A172 (cell line): ENCODE measurements at places on chromosomes 3 and 15. TPM values are rescaled to one million over a fixed set of nuclear protein-coding genes. Genes with fewer than 3 reads are reported as not detected.

Gene AADACL2
- not detected in 2 replicates for total RNA-seq

Gene ZSCAN29
- 3.4 and 6.6 TPM in 2 replicates for total RNA-seq

Gene DUOXA2
- not detected in 2 replicates for total RNA-seq

Gene HHATL
- not detected in 2 replicates for total RNA-seq

- peak; percentile 71 for DNase-seq
Measured at GRCh38 chr3:154791611-154792010, 288.5 kb upstream of the MME start.

- DNase-seq, result no peak
Measured at GRCh38 chr3:184472723-184473428, 88.7 kb upstream of the EPHB3 start.

DNA sequence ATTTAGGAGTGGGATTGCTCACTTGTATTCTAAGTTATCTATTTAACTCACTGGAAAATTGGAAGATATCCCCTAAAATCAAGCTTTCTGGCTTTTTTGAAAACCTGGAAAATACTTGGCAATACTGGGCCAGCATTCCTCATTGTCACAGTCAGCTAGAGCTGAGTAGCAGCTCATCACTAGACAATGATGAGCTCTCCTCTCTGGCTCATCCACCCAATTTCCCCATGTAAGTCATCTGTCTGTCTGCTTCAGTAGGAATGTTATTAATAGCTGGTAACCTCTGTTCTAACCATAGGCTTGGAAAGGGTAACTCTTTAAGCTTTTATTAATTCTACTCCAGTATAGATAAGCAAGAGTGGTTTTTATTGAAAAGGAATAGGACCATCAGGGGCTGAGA, 39.7 kb upstream of the PIK3R4 start:
- DNase-seq, result no peak

GRCh38 chr3:29064085-29064484, 216.8 kb upstream of the RBMS3 start:
- peak; percentile 17 for DNase-seq

DNA sequence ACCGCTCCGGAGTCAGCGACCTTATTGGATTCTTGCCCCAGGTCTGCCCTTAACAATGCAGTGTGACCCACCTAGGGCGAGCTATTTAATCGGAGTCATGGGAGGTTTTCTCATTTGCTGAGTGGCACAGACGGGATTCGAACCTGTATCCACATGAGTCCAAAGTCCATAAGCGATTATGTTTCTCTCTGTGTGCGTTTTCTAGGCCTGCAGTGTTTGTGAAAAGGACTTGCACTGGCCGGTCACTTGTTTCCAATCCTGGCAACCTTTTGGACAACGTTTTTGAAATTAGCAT, 691 bp upstream of the HDGFL3 start:
- DNase-seq, result peak; percentile 5

DNA sequence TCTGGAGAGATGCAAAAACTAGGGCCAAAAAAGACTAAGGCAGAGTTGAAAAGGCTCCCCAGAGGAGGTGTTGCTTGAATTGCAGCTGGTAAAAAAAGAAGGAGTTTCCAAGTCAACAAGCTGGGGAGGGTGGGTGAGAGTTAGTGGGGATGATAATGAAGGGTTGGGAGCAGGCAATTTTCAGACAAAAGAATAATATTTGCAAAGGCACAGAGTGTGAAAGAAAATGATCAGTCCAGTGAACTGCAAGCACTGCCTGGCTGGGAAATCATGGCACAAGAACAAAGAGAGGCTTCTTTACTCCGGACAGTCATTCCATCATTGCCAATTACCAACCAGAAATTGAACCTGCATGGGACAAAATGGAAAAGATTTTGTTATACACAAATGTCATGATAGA, 42.2 kb downstream of the C3orf85 start:
- DNase-seq, result no peak

DNA sequence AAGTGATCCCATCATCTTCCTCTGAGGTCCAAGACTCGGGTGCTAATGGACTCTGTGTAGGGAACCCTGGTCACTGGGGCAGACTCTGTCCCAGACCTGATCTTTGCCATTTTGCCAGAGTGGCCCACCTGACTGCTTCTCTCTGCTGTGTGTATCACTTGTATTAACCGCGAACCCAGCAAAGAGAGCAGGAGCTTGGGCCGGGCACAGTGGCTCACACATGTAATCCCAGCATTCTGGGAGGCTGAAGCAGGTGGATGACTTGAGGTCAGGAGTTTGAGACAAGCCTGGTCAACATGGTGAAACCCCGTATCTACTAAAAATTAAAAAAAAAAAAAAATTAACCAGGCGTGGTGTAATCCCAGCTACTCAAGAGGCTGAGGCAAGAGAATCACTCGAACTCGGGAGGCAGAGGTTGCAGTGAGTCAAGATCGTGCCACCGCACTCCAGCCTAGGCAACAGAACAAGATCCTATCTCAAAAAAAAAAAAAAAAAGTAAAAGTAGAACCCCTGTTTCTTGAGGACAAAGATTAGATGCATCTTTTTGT, 32.9 kb upstream of the CYP11A1 start:
- no peak for DNase-seq

- no peak for DNase-seq
Measured at GRCh38 chr3:133712017-133712416, 34.2 kb upstream of the TF start.

DNA sequence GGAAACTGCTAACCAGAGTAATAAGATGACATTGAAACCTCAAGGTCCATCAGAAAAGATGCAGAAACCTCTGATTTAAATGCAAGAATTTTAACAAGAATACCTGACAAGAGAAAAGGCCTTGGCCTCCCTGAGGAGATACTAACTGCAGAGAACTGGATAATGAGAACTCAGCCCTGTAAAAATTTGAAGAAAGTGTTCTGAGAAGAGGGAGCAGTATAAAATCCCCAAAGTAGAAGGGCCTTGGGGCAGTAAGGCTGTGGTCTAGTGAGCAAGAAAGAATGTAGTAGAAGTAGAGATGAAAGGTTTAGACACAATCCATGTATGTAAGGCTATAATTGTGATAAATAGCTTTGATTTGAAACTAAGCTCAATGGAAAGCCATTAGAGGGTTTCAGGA, 394.1 kb downstream of the ZBBX start:
- peak; percentile 11 for DNase-seq
